ENCODE measurements at places on chromosomes 3 and 15. TPM values are rescaled to one million over a fixed set of nuclear protein-coding genes. Genes with fewer than 3 reads are reported as not detected.
A peak's percentile ranks its signal among the peaks of the same experiment; 100 is the strongest.

DNA sequence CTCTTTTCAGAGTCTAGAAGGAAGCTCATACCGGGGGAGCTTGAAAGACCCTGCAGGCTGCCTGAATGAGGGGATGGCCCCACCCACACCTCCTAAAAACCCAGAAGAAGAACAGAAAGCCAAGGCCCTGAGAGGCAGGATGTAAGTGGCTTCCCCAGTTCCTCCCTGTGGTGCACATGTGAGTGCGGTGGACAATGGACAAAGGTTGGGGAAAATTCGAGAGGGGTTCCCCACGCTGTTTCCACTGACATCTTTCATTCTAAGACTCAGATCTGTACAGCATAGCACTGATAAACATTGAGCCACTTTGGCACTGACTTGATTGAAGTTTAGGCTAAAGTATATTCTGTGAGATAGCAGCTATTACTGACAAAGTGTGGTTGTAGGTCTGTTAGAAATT lies 79.5 kb upstream of the UMPS start:
- no peak for DNase-seq

DNA sequence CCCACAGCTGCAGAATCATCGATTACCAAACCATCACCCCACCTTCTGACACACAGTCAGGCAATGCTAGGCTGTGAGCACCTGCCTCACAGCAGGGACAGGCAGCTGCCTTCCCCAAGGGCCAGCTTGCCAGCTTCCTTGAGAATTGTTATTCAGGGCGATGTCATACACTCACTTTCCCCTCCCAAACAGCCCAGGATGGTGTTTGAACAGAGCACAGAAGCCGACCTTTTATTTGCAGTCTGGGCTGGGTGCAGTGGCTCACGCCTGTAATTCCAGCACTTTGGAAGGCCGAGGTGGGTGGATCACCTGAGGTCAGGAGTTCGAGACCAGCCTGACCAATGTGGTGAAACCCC lies 84.5 kb upstream of the HERC1 start:
- DNase-seq: no peak

Gene EPHB1
- 17.4 TPM for total RNA-seq

GRCh38 chr3:196079682-196080081 lies 2.2 kb downstream of the TFRC start:
- DNase-seq: no peak

Gene CPEB1
- total RNA-seq: 0.35 TPM

Gene PGBD4
- total RNA-seq: 3.3 TPM

DNA sequence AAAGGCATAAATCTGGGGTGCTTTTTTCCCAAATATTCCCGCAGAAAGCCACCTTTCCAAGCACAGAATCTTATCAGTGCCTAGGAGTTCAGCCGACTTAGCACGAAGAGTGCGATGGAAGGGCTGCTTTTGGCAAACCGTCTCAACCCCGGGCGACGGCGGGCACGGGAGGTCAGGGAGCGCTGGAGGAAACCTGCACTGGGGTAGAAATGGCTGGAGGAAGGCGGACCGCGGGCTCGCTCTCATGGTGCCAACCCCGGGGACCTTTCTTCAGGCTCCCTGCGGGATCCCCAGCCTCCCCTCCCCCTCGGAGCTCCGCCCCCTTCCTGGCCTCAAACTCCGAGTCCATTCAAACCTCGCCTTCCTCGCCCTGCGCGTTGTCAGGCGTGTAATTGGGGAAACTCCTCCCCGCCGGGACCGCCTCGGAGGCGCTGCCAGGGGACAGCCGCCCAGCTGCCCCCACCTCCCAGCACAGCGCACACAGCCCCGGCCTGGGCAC lies at the start of gene GABRG3:
Gene GABRG3, plus strand, starts transcription at position 470 of the 499 bp plus-strand sequence.
- no peak for DNase-seq

DNA sequence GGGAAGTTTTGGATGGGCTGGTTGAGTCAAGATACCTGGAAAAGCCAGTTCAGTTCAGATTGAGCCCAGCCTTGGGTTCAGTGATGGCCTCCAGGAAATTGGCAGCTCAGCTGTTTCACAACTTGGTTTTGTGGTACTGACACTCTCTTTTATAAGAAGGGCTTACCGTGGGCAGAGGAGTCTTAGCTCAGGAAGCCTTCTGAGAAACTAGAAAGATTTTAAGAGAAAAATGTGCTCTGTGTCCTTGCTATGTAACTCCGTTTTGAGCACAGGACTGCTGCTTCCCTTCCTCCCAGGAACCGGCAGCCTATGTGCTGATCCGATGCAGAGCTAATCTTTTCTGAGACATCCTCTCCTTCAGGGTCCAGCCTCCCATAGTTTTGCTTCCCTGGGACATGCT lies 46.6 kb upstream of the RASGRP1 start:
- DNase-seq: no peak

DNA sequence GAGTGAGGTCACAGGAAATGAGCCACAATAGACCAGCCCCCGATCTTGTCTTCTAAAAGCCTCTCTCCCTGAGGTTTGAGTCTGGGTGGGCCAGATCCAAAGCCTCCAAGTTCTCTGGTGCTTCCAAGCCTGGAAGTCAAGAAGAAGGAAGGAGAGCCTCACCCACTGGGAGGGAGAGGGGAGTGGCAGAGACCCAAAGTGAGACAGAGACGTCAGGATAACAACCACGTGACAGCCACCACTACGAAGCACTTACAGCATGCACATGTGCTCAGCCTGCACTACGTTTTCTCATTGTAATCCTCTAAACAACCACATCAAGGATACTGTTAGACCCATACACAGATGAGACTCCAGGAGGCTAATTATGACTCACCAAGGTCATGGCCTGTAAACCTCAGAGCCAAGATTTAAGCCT lies 197.3 kb upstream of the LINGO1 start:
- peak; percentile 91 for DNase-seq

Gene STAC
- total RNA-seq: 22.1 TPM

DNA sequence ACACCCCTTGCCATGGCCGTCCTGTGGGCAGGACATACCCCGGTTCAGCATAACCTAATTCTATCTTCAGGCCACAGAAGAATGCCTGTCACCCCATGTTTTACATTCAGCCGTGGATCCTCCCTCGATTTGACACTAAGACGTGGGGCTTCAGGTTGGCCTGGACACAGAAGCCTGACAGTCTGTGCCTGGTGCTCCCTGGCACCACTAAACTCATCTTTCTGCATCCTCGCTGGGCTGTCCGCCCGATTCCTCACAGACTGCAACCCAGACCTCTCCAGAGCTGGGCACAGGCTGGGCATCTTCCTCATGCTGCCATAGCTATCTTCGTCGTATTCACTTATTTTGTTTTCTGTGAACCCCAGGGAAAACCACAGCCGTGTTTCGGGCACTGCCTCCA lies 117.8 kb upstream of the IQSEC1 start:
- DNase-seq: no peak

DNA sequence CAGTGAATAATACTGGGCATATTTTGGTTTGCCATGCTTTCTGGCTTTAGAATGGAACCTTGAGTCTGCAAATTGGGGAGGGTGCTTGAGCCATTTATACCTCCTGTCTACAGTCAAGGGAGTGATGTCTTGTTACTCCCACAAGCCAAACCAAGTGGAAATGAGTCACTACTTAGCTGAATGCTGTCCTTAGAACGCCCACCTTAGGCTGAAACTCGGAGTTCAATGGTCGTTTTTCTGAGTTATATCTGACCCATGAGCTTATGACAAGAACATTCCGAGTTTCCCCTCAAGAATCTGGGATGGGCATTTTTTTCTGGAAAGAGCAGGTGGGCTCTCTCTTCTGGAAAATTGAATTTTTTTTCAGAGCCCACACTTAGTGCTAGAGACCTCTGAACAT lies 17.4 kb upstream of the CLDN18 start:
- DNase-seq: no peak

GRCh38 chr3:18134386-18135059 lies 290.6 kb downstream of the SATB1 start:
- DNase-seq: peak; percentile 47

GRCh38 chr3:127072221-127072771 lies 89.4 kb downstream of the PLXNA1 start:
- no peak for DNase-seq

Gene SV2B
- total RNA-seq: under 0.01 TPM

DNA sequence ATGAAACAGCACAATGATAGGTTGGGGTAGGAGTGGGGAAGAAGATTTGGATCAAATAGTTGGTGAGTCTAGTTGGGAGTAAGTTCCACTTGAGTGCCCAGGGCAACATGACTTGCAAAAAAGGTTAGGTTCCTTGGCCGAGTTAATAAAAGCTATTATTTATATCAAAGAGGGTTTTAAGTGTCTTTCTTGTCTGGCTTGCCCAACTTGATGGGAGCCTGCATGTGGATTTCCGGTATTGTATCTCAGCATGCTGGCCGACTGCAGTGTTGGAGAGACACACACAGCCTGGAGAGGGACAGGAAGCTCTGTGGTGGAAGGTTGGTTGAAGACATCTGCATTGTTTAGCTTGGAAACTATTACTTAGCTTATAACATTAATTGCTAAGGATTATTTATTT lies 449.5 kb upstream of the TBL1XR1 start:
- DNase-seq: no peak

- peak; percentile 6 for DNase-seq
Measured at GRCh38 chr15:61459785-61460707, 230.9 kb upstream of the RORA start.

Gene SHC4
- total RNA-seq: 7.3 TPM

GRCh38 chr3:193641440-193641775 lies 48.4 kb downstream of the OPA1 start:
- no peak for DNase-seq

GRCh38 chr3:128309026-128309425 lies 155.7 kb downstream of the EEFSEC start:
- DNase-seq: no peak

Gene OSTN
- not detected for total RNA-seq
